ENCODE measurements at places on chromosomes 2 and 18.

DNA sequence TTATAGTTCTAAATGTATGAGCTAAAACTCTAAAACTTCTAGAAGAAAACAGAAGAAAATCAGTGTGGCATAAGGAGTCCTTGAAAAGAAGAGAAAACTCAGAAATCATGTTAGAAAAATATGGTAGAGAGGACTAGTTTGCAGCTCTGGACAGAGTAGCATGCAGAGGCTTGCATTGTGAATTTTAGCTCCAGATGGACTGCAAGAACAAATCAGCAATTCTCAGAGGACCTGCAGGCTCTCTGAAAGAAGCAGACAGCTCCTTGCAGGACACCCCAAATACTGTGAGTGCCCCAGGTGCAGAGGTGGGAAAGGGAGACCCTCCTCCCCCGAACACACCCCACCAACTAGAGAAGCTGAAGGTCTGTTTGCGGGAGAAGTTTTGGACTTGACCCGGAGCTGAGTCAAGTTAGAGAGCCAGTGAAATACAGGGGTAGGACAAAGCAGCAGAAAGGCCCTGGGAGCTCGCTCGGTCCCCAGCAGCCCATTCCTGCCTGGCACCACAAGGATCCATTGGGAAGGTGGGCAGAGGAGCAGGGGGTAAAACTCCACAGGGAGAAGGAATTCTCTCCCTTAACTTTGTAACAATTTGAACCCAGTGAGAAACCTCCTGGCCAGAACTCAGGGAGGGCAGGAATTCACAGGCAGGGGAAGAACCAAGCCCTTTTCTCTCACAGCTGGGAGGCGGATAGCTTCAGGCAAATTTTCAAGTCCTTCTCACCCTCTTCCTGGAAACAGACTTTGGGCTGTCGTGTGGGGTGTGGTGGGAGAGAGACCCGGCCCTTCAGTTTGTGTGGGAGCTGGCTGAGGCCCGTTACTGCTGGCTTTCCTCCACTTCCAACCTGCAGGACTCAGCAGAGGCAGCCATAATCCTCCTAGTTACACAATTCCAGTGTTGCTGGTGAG lies 216.2 kb upstream of the SLC35G4 start:
- DNase-seq, result no peak

DNA sequence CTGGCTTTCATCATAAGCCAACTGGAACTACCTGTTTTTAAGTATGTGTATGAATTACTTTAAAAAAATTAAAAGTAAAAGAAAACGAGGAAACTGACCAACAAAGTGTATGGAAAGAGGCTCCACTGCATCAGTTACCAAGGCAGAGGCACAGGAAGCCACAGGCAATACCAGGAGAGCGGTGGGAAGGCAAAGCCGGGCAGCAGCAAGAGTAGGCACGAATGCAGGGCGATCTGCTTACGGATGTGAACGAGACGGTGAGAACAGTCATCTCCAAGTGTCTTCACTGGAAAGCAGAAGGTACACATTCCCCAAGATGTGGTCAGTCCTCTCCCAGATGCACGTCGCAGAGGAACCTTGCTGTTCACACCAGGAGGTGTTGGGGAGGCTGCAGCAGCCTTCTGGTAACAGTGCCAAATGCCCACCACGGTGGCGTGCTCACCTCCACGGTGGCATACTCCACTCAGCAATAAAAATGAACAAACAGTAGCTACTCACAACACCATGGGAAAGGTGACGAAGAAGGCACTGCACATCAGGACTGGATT lies 43.1 kb downstream of the HS6ST1 start:
- DNase-seq, result no peak

GRCh38 chr2:165864296-165864695 lies 70.2 kb upstream of the GALNT3 start:
- no peak for DNase-seq

DNA sequence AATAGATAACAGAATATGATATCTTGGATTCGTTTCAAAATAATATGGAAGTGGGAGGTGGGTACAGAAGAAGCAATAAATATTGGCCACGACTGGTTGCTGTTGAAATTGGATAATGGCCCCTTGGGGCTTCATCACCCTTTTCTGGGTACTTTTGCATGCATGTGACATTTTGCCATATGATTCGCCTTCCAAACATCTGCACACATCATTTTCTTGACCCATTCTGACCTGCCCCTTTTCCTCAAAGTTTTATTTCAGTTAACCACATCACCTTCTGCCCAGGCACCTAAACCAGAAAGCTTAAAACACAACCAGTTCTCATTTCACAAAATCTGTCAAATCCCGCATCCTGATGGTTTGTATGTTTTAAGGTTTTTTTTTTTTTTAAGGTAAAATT lies 116.7 kb upstream of the AGAP1 start:
- DNase-seq, result no peak

DNA sequence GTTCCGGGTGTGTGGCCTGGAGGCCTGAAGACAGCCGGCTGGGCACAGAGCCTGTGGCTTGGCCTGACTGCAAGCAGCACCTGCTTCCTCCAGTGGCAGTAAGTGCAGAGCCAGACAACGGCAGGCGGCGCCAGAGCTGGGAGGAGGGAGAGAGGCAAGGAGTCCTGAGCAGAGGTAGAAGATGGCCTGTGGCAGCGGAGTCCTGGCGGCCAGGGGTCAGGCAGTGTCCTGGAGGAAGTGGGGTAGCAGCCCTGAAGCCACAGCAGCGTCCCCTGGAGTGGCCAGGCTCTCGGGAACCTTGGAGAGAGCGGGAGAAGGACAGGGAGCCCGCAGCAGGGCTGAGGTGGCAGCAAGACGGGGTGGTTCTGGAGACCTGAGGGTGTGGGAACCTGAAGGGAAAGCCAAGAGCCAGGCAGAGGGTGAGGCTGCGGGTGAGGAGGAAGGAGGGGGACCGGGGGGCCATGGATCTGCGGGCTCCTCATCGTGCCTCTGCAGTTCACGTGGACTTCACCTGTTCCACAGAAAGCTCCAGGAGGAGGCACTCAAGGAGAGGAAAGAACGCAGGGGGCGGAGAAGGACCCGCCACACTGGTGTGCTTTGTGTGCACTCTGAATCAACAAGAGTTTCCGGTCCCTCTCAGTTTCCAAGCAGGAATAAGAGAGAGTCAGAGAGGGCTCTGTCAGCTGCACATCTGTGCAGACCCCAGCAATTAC lies 85.9 kb downstream of the USP40 start:
- DNase-seq, result no peak

DNA sequence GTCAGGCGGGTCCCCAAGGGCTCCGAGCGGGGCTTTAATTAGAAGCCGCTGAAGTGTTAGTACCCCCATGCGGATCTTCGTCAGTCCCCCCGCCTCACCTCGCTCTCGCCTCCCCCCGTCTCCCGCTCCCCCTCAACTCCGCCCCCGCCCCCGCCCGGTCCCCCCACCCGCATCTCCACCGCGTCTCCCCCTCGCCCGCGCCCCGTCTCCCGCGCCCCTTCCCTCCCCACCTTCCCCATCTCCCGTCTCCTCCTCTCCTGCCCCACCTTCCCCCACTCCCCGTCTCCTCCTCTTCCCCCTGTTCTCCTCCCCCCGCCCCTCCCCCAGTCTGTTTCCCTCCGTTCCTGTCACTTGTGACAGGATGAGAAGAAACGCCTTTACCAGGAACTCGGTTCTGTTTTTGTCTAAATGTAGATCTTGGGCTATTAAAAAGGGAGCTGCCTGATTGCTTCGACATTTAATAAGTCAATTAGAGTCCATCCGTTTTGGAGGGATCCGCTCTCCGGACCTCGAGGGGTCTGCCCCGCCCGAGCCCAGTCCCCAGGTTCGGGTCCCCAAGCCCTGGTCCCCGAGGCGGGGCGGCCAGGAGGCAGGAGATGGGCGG lies 969 bp upstream of the ALKAL2 start:
- DNase-seq, result no peak

DNA sequence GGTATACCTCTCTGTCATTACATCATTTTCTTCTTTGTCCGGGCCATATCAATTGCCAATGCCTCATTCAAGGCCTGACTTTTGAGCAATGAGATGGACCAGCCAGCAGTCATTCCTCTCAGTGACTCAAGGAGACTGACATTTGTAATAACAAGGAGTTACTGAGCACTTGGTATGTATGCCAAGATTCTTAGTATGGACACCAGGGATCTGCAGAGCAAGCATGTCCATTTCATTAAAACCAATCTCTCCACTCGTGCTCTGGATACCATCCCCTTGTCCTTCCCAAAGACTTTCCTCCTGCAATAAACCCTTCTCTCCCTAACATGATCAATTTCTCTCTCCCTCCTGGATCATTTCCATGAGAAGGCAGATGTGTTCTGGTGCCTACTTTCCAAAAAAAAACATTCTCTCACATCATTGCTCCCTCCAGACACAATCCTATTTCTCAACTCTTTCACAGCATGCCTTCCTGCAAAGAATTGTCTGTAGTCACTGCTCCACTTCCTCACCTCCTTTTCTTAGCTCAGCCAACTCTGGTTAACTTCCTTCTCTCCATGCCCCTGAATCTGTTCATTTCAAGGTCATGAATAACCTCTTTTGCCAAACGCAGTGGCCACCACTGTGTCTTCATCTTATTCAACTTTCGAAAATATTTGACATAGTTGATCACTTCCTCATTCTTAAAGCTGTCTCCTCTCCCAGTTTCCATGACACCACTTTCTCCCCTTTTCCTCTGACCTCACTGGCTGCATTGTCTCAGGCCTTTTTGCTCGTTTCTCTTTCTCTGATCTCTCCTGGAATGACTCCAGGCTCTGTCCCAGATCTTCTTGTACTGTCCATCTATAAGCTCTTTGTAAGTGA lies 102.8 kb upstream of the CYP1B1 start:
- DNase-seq, result no peak

DNA sequence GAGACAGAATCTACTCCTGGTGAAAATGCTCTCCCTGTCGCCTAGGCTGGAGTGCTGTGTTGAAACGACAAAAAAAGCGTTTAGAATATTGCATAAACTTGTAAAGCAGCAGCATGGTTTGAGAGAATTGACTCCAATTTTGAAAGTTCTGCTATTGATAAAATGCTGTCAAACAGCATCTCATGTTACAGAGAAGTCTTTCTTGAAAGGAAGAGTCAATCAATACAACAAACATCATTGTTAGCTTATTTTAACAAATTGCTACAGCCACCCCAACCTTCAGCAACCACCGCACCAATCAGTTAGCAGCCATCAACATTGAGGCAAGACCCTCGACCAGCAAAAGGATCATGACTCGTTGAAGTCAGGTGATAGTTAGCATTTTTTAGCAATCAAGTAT lies 6.9 kb downstream of the C2orf76 start:
- no peak for DNase-seq

GRCh38 chr2:96801786-96802595 lies 14.1 kb upstream of the CNNM3 start:
- DNase-seq, result peak; percentile 56

DNA sequence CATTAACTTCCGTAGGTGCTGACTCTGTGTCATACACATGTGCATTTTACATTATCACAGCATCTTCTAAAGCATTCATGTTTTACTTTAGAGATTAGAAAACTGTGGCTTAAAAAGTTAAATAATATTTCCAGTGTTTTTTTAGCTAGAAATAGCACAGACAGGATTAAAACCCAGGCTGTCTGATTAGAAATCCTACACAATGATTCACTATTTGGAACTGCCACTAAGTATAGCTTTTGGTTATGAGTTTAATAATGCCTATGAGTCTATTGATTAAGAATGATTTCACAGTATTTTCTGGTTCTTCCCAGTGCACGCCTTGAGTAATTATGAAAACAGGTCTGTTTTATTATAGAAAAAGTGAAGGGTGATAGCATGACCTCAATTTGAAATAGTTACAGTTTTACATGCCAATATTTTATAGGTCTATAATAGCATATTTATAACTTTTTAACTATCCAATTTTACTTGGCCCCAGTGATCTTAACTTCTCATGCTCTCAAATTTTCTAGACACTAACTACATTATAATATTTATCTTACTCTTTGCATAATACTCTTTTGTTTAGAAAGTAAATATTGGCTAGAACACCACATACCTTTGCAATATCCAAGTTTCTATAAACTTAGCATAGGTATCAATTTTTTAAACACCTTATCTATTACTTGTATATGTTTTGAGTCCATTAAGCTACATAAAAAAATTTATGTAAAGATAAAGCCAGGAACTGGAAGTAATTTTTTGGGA lies 313.2 kb downstream of the RND3 start:
- DNase-seq, result no peak

- no peak for DNase-seq
Observed at GRCh38 chr2:194363295-194363694, 1293.7 kb upstream of the SLC39A10 start.

DNA sequence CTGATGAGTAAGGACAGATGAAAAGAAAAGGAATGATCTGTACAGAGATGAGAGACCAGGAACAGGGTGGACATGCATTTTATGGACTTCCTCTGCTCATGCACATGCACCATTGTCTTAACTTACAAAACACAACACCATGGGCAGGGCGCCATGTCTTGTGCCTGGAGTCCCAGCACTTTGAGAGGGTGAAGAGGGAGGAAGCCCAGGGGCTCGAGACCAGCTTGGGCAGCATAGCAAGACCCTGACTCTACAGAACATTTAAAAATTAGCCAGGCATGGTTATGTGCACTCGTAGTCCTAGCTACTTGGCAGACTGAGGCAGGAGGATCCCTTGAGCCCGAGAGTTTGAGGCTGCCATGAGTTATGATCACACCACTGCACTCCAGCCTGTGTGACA lies 86.9 kb downstream of the ZFP36L2 start:
- DNase-seq, result no peak
